Activated naive CD4-positive, alpha-beta T cell treated with anti-CD3 and anti-CD28 coated beads, Interleukin-2, amount 50 U/mL, for 72 hours (primary cell): ENCODE measurements at places on chromosomes 11 and 22.

GRCh38 chr11:10322401-10322800 lies 17.5 kb downstream of the ADM start:
- no peak for DNase-seq

GRCh38 chr11:3049430-3050243 lies 7.6 kb downstream of the CARS1 start:
- no peak for DNase-seq

GRCh38 chr11:45285250-45285828 lies 802 bp downstream of the SYT13 start:
- DNase-seq = no peak

DNA sequence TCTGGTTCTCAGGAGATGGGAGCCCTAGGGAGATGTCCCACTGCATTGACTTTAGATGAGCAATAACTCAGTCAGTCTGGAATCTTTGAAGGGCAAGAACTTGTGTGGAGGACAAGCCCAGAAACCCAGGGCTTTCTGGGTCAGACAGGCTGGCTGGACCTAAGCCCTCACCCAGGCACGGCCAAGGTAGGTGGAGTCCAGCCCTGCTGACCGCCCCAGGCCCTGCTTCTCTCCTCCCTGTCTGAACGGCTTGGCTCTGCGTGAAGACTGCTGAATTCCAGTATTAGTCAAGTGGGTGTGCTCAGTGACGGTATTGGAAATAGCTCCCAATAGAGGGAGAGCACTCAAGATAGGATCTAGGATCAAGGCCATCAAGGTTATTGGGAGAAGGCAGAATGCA lies 6.1 kb downstream of the CXCR5 start:
- DNase-seq = no peak

DNA sequence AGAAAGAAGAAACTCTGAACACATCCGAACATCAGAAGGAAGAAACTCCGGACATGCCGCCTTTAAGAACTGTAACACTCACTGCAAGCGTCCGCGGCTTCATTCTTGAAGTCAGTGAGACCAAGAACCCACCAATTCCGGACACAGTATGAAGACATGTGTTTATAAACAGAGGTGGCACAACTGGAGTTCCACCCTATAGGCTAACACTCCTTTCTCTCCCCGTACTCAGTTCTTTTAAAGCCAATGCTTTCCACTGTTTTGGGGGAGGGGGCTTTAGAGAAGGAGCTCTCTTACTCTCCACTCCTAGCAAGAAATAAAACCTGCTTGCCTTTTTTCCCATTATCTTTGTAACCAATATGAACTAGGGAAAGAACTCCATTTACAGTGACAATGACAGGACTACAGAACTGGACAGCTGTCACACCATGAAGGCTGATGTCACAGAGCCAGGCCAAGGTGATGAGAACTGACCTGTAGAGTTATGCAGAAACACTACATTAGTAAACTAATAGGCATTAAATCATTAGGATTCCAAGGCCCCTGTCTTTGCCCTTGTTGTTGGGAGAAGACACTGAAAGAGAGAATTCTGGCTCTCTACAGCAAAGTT lies 733 bp downstream of the TRIM5 start:
- DNase-seq = no peak

GRCh38 chr11:44018127-44018521 lies 29.7 kb upstream of the ACCSL start:
- no peak for DNase-seq

GRCh38 chr11:132051704-132052103 lies 681.3 kb downstream of the NTM start:
- no peak for DNase-seq

DNA sequence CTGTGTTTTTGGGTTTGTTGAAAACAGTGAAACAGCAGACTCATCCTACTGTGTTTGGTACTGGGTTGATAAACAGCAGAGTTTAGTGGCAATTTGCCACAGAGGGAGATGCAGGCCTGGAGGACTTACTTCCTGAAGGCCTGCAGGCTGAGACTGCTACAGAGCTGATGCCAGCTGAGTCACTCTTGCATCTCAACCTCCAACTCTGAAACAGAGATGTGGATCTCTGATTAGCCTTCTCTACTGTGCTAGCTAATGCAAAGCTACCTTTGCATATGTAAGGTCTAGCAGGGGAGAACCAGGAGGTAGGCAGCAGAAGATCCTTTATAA lies 14.3 kb downstream of the ATP5MG start:
- no peak for DNase-seq

- no peak for DNase-seq
These were observed 8.4 kb upstream of the MMP20 start for GRCh38 chr11:102633385-102634026.

DNA sequence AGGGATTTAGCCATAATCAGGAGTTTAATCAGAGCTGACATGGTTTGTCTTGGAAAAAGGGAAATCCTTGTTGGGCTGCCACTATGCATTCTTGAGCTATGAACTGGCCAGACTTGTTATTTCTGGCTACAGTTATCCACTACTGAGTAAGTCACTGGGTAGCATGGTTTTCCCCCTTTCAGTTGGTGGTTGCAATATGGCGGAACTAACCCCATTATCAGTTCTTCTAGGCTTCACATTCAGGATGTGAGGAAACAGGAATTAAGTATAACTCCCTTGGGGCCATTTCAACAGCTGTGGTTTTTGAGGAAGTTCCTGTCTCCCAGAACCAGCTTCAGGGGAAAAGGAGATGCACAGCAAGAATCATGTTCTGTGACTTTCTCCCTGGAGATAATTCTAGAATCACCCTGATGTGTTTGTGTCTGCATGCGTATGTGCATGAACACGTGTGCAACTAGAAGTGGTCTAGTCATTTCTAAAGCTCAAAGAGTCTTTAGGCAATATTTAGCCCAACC lies 103.0 kb upstream of the CD44 start:
- DNase-seq = no peak

DNA sequence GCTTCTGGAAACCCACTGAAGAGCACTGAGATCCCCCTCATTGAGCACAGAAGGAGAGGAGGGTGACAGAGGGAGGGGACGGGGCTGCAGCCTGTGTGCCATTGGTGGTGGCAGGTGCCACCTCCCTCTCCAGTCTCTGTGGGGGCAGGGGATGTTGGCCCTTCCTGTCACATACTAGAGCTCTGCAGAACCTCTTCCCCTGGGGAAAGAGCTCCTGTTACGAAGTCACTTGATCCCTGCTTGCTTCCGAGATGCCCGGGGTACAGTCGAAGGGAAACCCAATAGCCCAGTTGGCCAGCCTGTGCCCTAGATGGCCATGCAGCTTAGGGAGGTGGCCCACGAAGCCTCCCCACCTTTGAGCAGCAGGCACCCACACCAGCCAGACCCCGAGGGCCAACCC lies 29.4 kb downstream of the DAGLA start:
- DNase-seq = no peak

DNA sequence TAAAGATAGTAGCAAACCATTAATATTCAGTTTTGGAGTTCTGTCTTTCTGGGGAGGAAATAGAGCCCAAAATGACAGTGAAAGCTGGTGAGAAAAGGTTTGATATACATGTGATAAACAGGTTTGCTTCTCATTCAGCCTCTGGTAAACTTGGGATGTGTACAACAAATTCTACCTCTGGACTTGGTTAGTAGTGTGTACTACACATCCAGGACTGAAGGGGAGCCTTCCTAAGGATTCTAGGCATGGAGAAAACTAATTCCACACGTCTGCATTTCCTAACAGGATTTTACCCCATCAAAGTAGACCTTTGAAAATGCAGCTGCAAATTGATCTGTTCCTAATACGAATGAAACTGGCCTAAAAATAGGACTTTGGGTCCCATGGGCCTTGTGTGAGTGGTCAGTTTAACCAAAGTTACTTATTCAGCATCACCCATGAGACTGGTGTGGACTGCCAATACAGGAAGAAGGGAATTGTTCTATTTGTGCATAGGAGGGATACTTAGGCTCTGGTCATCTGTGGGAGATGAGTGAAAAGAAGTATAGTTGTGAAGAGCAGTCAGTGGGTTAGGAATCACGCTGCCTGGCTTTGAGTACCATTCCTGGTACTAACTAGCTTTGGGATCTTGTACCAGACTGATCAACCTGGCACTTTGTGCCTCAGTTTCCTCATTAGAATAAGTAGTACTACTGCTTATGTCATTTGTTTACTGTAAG lies 74.2 kb downstream of the YAP1 start:
- no peak for DNase-seq

GRCh38 chr11:2582351-2582945 lies 117.3 kb downstream of the KCNQ1OT1 start:
- no peak for DNase-seq

GRCh38 chr11:31873124-31873523 lies 62.0 kb upstream of the PAX6 start:
- DNase-seq = no peak

DNA sequence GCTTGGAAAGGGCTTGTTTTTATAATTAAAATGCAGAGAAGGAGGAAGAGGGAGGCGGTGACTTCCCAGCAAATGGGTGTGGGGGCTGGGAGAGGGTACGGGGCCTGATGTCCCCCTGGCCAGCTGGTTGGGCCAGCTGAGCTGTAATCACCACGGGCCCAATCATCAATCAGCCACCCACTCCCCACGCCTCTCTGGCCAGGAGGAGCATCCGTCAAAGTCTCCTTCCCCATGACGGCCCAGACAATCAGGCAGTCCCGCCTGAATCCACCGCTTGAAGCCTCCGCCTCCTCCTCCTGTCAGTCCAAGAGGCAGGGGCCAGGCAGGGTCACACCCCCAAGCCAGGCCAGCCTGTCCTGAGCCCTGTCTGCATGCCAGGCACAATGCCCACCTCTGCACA lies 13.3 kb upstream of the CABP7 start:
- DNase-seq = no peak

- DNase-seq = no peak
These were observed 8.9 kb downstream of the ALX4 start for GRCh38 chr11:44300844-44301563.

DNA sequence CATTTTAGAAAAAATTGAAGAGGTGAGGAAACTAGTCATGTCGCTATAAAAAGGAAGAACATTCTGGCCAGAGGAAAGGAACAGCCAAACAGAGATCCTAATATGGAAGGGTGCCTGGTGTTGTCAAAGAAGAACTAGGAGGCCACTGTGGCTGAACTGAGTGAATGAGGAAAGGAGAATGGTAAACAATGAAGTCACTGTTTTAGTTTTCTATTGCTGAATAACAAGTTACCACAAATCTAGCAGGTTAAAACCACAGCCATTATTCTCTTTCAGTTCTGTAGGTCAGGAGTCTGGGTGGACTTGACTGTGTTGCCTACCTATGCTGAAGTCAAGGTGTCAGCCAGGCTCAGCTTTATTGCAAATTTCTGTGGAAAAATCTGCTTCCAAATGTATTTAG lies 549.3 kb upstream of the CCDC90B start:
- no peak for DNase-seq

DNA sequence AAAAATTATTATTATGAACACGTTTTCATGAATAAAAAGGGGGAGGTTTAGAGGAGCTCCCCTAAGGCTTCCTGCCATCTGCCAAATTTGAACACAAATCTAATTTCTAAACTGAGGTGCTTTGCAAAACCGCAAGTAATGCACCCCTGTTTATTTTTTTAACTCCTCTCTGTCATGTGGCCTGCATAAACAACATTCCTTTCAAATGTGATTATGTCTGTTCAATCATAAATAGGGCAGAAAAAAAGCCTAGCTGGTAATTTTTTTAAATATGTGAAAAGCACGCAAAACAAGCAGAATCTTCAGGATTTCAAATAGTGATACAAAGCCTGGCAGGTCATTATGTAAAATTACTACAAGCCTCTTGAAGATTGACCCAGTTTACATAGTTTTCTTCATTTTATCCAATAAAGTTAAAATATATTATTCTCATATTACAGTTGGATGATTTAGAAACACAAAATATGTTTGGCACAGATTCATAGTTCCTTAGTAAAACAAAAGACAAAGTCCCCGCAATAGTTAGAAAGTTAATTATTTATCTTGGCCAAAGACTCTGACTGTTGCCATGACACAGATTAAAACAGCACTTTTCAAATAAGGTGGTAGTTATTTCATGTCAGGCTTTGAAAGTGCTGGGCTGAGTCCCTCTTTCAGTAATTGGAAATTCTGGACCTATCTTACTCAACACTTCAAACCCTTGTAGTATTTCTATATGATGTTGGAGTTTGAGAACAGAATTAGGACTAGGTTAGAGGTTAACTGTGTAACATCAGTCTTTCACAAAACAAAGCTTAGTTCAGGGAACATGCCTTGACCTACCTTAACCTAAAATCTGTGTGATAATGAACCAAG lies 200.3 kb upstream of the MPPED2 start:
- DNase-seq = no peak

- peak; percentile 86 for DNase-seq
These were observed 848 bp upstream of the PTPRCAP start for GRCh38 chr11:67438158-67438902.

DNA sequence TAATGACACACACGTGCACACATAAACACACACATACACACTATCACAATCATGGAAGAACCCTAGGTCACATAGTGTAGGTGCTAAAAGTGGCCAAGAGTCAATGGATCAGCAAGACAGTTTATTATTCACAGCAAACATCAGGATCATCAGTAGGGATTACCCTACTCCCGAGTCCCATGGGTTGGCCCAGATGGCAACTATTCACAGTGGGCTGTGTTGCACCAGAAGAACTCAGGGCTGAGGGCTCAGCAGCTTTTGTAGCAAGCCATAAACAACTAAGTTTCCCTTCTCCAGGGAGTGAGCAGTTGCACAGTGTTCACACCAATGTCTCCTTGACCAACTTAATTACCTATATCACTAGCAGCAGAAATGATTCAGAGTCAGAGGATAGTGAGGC lies 20.8 kb downstream of the PRDM11 start:
- no peak for DNase-seq

- no peak for DNase-seq
These were observed 15.3 kb downstream of the MICAL2 start for GRCh38 chr11:12125609-12126149.

- DNase-seq = no peak
These were observed 34.3 kb upstream of the ASPHD2 start for GRCh38 chr22:26394777-26395176.

- no peak for DNase-seq
These were observed 74.8 kb downstream of the SIK2 start for GRCh38 chr11:111676878-111677585.

DNA sequence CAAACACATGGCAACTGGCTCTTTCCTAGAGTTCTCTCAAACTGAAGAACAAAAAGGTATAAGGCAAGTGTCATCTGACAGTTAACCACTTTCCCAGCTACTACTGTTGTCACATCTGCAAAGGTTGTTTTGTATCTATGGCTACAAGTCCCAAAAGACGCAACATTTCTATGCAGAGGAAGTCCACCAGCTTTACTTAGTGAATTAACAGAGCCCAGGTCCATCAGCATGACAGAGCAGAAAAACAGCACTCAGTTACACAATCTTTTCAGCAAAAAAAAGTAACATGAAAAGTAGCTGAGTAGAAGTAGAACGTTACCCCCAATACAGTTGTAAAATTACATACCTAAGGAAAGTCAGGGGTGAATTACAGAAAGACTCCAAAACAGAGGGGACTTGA lies 12.1 kb downstream of the CPSF7 start:
- no peak for DNase-seq

- DNase-seq = no peak
These were observed 230.6 kb upstream of the PDGFD start for GRCh38 chr11:104394508-104394907.

DNA sequence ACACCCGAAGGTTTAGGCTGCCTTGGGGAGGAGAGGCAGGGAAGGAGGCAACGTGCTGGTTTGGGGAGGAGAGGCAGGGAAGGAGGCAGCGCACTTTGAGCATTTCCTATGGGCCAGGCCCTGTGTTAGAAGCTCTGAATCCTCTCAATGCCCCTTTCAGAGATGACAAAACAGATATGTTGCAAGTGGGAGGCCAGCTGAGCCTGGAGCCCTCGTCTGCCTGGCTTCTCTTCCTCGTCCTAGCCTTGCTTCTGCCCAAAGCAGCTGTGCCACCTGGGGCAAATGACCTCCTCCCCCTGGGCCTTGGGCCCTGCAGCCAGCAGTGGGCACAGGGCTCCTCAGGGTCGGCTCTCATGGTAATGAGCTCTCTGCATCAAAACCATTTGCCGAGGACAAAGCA lies 15.3 kb upstream of the LRRC32 start:
- DNase-seq = no peak
